Frontal cortex (tissue), 4 donors: ENCODE measurements at places on chromosomes 7 and 10. TPM values are rescaled to one million over a fixed set of nuclear protein-coding genes. Genes with fewer than 3 reads are reported as not detected.

- no peak for DNase-seq
Measured at GRCh38 chr10:13614530-13615332, 28.0 kb downstream of the PRPF18 start.

DNA sequence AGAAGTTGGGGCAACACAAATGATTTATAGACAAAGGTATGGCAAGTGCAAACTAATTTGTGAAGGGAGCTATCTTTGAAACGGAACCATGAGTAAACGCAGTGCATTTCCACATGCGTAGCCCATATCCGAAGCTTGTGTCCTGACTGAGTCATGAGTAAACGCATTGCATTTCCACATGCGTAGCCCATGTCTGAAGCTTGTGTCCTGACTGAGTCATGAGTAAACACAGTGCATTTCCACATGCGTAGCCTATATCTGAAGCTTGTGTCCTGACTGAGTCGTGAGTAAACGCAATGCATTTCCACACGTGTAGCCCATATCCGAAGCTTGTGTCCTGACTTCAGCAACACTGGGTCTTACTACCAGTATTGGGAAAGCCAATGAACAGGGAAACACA is 95.0 kb downstream of the CELF2 start:
- DNase-seq = no peak

DNA sequence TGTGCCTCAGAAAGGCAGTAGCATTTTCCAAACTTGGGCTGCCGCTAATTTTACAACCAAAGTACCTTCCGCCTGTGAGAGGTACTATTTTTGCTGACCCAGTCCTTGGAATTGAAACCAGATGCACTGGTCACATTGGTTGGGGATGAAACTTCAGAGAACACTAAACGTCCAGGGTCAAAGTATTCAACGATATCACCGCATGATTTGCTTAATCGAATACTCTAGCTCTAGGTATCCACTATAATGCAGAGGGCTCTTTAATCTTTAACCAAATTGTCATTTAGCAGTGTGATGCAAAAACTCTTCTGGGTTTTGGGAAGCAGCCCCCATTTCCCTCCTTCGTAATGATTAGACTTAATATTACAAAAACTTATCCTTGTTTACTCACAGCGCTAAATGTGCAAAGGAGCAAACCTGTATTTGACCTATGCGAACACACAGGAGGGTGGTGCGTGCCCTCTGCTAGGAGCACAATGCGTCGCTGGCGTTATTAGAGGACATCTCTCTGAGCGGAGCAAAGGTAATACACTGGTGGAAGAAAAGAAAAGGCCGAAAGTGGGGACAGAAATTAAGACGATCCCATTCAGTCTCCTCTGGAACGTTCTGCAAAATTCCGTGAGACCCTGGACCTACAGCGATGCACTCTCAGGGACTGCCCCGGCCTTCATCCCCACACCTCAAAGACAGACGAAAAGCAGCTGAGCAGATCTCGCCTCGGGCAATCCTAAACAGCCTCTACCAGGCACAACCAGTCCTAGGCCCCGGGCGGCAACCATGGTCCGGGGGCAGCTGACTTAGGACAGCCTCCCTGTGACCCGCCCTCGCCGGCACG is 916 bp upstream of the EEPD1 start:
- DNase-seq = no peak

- DNase-seq = no peak
Measured at GRCh38 chr10:24690961-24691512, 32.6 kb downstream of the ARHGAP21 start.

GRCh38 chr10:78863906-78864239 is 204.9 kb upstream of the ZMIZ1 start:
- no peak for DNase-seq

- DNase-seq = no peak
Measured at GRCh38 chr7:93938293-93938692, 16.8 kb downstream of the GNG11 start.

GRCh38 chr7:105876964-105877601 is 684 bp upstream of the ATXN7L1 start:
- no peak for DNase-seq

DNA sequence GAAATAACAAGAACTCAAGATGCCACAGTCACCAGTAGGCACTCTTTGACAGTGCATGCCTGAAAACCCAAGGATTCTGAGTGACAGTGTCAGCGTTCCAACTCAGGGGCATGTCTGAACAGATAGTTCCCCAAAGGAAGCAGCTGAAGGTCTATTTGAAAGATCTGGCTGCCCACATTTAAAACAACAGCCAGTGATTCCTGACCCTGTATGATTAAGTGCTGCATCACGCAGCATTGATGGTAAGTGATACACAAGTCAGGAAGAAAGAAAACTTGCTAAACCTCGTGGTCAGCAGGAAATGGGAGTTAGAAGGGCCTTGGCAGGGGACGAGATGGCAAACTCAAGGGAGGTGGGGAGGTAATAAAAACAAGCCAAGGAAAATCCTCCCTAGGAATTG is 1013.1 kb downstream of the TYW1 start:
- no peak for DNase-seq

The DAGLB gene
- 25.7 TPM for total RNA-seq

The CDHR3 gene
- total RNA-seq = 11.4 TPM
